Iris pigment epithelial cell (primary cell): ENCODE measurements at places on chromosomes 2 and 18.

- peak; percentile 62 for DNase-seq
Observed at GRCh38 chr2:100747551-100747950, 72.4 kb upstream of the NPAS2 start.

- DNase-seq, result no peak
Observed at GRCh38 chr2:146997488-146997887, 847.3 kb upstream of the ACVR2A start.

- DNase-seq, result peak; percentile 5
Observed at GRCh38 chr18:44909191-44909719, 228.6 kb downstream of the SETBP1 start.

GRCh38 chr18:10457767-10458166, 3.3 kb downstream of the APCDD1 start:
- no peak for DNase-seq

GRCh38 chr2:46569061-46569560, 89.7 kb downstream of the TMEM247 start:
- no peak for DNase-seq

DNA sequence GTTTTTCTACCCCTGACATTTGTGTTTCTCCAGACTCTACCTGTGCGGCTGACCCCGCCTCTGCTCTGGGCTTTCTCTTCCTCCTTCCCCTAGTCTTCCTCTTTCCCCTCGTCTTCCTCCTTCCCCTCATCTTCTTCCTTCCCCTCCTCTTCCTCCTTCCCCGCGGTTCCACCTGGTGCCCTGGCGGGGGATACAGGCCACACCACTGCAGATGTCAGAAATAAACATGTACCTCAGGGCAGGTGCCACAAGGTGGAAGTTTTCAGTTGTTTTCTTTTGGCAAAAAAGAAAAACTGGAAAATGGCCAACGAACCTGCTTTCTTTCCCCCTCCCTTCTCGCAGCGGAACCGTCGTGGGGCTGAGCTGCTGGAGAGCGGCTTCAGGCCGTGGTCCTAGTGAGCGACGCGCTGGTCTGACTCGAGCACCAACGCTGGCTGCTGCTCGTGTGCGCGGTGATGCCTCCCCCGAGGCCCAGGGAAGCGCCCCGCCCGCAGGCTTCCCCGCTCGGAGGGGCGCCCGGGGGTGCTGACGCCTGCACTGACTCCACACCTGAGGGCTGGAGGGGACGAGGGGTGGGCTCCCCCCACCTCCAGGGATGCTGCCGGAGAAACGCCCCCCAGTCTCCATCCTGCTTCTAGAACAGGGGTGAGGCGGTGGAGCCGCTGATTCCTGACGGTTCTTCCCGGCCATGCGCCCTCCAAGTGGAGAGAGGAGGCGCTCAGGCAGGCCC, 83.7 kb upstream of the ZNF516 start:
- peak; percentile 18 for DNase-seq

DNA sequence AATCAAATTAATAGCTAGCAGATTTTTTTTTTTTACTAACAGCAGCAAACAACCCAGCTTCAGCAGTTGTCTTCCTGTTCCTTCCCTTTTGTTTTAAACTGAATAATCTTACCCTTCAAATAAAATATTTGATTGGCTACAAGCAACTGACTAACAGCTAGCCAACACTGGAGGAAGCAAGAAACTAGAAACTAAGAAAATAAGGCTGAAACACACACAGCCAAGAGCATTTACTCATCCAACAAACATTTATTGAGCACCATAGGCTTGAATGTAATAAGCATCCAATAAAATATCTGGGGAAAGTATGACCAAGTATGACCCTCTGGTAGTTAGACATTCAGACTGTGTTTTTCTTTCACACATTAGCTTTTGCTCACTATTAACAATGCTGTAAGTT, 189.2 kb downstream of the CD226 start:
- DNase-seq, result peak; percentile 41

- DNase-seq, result no peak
Observed at GRCh38 chr2:142940606-142941223, 63.3 kb downstream of the KYNU start.

DNA sequence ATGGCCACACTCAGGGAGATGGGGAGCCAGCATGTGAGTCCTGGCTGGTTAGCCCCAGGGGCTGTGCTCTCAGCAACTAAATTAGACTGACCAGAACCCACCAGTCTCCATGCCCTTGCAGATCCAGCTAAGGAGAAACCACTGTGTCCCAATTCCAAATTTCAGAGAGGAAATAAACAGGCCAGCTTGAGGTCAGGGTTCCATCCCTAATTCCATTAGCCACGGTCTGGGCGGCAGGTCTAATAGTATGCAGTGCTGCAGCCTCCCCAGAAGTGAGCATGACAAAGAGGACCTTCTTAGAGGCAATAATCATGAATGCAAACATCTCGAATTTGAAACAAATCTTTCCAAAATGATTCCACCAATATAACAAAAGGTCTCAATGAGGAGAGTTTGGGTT, 671.2 kb downstream of the BCL11A start:
- DNase-seq, result no peak

- peak; percentile 67 for DNase-seq
Observed at GRCh38 chr2:198314559-198315153, 510.3 kb downstream of the PLCL1 start.

DNA sequence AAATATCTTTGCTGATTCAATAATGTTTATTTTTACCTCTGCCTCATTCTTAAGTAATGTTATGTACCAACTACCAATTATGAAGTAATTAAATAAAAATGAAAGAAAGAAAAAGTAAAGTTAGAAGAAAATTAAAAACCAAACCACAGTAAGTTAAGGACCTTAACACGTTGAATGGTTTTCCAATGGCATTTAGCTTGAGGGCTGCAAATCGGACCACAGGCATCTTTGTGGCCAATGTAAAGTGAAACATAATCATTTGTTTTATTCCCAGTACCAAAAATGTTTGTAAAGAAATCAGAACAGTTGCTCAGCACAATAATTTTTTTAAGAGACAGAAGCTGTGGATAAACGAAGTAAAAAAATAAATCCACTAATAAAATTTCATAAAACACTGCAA, 1455.5 kb upstream of the ZEB2 start:
- DNase-seq, result no peak

DNA sequence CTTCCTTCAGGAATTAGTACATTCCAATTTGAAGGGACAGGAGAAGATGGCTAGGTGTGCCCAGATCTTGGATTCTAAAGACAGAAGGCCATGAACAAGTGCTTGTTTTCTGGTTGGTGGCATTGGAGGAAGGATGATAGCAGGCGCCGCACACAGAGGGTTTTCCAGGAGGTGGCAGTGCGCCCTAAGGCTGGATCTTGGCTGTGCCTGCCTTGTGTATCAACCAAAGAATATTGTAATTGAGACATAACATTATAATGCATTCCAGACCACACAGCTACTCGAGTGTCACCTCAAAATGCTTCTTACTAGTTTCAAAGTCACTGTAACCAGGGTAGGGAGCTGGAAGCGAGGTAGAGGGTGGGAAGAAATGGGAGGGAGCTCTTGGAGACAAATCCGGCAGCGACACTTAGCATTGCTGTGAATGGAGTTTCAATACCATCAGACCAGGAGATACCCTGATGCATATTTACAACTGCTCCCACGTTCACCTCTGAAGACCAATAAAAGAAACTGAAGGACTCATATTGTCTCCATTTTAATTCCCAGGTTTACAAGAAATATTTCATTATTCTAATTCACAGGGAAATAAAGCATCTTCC, 42.5 kb downstream of the CPO start:
- peak; percentile 80 for DNase-seq

GRCh38 chr2:55965966-55966365, 42.4 kb upstream of the EFEMP1 start:
- no peak for DNase-seq

DNA sequence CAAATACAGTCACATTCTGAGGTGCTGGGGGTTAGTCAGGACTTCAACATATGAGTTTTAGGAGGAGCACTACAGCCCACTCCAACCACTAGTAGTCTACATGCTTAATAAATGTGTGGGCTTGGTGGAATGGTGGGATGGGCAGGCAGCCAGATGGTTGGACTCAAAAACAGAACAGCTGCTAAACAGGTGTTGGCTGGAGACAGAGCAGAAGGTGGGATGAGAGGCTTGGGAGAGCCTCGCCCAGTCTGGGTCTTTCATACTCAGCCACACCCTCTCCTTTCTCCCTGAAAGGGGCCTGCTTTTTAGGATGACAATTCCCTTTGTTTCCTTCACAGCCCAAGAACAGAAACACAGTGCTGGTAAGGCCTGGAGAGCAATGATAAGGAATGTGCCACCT, 143.9 kb upstream of the KLHL29 start:
- DNase-seq, result no peak

DNA sequence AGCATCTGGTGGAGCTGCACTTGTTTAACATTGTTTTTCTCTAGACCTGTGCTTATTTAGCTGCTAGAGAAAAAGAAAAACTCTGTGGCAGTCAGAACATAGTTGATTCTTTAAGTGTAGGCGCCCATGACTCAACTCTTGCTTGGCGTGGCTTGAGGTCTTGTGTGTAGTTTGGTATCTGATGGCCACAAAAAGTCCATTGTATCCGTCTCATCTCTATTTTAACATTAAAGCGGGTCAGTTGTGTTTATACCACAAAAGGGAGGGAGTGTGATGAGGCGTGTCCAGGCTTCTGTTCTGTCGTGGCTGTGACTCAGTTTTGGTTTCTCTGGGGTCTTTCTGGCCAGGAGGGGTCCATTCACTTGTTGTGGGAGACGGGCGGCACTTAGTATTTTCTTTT, 24.2 kb upstream of the UGT1A8 start:
- DNase-seq, result no peak

DNA sequence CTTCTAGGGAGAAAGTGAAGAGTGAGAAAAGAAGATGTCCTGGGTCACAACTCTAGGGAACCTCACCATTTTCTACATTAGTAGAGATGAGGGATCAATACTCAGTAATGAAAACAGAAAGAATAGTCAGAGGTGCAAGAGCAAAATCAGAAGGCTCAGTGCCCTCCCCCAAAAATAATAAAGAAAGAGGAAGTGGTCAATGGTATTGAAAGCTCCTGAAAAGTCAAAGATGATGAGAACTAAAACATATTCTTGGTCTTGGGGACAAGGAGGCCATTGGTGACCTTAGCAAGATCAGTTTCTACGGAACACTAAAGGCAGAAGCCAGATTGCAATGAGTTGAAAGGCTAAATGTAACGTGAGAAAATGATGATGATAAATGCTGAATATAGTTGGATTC, 24.5 kb upstream of the MYO1B start:
- no peak for DNase-seq

- DNase-seq, result peak; percentile 98
Observed at GRCh38 chr2:128306081-128306930, 12.4 kb downstream of the HS6ST1 start.

DNA sequence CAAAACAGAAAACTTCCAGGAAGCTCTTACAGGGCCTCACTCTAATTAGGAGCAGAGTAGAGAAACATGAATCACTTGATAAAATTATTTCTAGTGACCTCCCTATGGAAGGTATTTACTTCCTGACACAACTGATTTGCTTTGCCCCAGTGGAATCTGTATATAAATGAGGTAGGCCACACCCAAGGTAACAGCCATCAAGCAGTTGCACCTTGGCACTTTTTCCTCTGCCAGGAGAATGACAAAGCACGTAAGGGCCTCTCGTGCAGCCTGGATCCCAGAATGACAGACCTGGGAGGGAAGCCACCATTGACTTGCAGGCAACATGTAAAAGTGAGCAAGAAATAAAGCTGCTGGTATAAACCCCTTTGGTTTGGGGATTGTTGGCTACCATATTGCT, 620.0 kb upstream of the SLC39A10 start:
- DNase-seq, result no peak

DNA sequence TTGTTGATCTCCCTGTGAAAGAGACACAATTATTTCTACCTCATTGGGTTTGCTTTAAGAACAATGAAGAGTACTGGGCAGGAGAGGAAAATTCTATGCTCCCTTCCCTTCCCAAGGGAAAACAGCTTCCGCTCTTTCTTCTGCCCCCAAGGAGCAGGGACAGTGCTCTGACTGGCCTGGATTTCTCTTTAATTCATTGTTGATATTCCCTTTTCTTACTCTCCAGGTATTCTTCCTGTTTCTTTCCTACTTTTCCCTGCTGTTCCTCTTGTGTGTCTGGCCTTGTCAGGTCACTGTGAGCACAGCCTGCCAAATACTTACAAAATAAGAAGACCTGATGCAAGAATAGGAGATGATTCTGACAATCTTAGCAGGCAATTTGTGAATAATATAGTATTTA, 49.6 kb upstream of the SPAG16 start:
- DNase-seq, result peak; percentile 51

DNA sequence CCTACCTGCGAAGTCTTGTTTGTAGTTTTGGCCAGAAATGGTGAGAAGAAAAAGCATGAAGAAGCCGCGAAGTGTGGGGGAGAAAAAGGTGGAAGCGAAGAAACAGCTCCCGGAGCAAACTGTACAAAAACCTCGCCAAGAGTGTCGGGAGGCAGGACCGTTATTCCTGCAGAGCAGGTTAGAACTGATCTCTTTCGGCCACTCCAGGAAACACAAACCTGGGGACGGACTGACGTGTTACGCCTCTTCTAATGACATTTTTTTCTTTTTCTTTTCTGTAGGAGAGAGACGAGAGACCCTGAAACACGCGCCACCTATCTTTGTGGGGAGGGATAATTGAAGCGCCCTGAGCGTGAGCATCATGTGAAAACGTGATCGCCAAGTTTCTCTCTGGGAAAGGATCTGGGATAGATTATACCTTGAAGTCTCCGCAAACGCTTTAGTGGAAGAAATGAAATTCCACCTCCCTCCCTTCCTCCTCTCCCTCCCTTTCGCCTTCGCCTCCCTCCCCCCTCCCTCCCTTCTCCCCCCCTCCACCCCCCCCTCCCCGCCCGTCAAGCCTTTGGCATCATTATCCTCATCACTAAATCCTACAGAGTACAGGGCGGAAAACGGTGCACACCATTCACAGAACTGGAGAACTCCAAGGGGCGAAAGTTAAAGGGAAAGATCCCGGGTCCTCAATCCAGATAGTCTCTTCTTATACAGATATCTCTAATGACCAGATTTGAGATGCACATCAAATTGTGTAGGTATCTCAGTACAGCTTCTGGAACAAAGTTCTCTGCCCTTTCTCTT, at the start of gene ZEB2:
Gene ZEB2, minus strand, starts transcription at position 186 of the 798 bp plus-strand sequence. CDS start 2,769 bp downstream, outside the sequence.
- peak; percentile 79 for DNase-seq

DNA sequence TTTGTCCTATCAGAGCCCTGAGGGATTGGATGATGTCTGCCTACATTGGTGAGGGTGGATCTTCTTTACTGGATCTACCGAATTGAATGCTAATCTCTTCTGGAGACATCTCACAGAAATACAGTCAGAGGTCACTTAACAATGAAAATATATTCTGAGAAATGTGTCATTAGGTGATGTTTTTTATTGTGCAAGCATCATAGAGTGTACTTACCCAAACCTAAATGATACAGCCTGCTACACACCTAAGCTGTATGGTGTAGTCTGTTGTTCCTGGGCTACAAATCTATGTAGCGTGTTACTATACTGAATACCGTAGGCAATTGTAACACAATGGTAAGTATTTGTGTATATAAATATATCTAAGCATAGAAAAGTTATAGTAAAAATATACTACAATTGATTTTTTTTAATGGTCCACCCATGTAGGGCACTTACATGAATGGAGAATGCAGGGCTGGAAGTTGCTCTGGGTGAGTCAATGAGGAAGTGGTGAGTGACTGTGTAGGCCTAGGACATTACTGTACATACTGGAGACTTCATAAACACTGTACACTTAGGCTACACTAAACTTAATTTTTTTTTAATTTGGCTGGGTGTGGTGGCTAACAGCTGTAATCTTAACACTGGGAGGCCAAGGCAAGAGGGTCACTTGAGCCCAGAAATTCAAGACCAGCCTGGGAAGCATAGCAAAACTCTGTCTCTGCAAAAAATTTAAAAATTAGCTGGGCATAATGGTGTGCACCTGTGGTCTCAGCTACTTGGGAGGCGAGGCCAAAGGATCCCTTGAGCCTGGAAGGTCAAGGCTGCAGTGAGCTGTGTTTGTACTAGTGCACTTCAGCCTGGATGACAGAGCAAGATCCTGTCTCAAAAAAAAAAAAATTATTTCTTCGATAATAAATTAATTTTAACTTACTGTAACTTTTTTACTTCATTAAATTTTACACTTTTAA, 226.3 kb upstream of the UBE2E3 start:
- DNase-seq, result peak; percentile 59
